Stimulated activated CD8-positive, alpha-beta memory T cell treated with anti-CD3 and anti-CD28 coated beads, Interleukin-15, amount 100 ng/mL, for 1 hour (primary cell): ENCODE measurements at places on chromosomes 2 and 18.

DNA sequence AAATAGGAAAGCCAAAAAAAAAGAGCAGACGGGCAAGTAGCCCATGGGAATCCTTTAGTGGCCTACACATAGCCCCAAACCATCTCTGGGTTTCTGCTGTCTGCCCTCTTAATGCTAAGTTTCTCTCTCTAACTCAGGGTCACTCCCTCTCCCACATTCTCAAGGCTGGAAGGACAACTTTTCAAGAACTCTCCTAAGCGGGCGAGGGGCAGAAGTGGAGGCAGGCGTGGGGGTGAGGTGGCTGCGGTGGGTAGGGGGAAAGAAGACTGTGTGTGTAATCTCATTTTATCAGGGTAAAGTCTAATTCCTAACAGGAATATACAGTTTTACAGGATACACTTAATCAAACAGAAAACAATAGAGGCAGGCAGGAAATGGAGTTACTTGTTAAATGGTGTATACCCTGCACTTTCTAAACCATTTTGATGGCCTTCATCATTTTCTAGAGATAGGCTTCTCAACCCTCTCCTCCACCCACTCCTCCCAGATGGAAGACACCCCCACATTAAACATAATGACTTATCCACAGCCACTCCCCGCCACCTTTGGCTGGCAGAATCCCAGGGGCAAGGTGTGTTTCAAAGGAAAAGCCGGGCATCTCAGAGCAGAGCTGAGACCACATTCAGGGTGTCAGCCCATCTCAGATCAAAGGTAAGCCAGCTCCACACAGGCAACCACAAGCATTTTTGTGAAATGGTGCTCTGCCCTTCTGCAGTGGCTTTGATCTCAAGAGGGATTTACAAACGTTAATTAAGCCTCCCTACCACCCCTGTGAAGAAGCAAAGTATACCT, 6.8 kb downstream of the SMAD7 start:
- no peak for DNase-seq

GRCh38 chr2:36572054-36572718, 25.8 kb downstream of the FEZ2 start:
- no peak for DNase-seq

DNA sequence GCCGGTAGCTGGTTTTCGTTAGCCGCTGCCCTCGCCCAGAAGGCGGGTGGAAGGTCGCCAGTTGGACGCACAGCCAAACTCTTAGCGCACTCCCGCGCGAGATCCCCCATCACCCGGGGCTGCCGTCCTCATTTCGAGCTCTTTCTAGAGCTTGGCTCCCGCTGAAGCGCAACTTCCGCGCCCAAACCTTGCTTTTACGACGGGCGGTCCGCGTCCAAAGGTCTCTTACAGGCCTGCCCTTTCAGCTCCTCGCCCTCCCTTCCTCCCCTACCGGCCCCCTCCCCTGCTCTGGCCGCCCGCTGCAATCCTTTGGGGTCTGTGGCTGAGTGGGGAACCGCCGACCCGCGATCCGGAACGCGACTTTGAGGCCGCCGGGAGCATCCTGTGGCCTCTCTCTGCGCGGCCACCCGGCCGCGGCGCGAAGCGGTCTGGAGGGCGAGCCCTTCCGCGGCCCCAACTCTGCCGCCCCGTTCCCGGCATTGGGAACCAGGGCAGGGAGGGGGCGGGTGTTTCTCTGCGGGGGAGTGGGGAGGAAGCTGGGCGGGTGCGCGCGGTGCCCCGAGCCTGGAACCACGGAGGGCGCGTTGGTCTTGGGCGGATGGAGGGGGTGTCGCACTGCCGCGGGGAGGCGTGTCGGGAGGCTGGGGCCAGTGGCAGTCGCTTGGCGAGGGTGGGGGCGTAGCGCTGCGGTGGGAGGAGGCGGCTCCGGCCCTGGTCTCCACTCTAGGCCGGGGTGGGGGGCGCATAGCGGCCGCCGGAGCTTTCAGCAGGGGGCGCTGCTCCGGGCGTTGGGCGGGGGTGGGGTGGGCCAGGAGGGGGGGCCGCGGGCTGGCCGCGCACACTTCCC, at the start of gene GDF7:
Gene GDF7, plus strand, starts transcription at position 841 of the 847 bp plus-strand sequence. CDS start 96 bp downstream, outside the sequence.
- DNase-seq: no peak

DNA sequence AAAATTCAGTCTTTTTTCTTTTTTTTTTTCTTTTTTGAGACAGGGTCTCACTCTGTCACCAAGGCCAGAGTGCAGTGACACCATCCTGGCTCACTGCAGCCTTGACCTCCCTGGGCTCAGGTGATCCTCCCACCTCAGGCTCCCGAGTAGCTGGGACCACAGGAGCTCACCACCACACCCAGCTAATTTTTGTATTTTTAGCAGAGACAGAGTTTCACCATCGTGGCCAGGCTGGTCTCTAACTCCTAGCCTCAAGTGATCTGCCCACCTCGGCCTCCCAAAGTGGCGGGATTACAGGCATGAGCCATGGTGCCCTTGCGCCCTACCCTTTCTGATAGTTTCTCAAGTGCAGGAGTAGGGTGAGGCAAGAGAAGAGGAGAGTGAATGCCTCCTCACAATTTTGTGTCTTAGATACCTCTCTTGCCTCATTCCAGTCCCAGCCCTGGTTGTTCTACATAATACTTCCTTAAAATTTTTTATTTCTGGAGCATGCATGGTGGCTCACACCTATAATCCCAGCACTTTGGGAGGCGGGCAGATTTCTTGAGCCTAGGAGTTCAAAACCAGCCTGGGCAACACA, 68.2 kb upstream of the CAB39 start:
- DNase-seq: no peak

DNA sequence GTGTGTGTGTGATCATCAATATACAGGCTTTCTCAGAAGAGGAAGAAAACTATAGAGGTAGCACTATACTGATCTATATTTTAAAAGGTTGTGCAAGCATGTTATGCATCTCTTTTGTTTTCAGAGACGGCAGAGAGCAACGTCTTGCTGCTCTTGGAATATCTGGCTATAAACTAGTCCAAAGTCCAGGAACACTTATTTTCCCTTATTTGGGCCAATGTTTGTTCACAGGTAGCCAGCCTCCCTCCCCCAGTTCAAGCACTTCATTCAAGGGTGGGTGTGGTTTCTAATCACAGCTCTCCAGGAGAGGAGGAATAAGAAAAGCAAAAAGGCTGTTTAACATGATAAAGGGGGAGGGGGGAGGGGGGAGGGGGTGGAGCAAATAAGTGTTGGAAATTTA, 4.2 kb downstream of the FZD5 start:
- no peak for DNase-seq

DNA sequence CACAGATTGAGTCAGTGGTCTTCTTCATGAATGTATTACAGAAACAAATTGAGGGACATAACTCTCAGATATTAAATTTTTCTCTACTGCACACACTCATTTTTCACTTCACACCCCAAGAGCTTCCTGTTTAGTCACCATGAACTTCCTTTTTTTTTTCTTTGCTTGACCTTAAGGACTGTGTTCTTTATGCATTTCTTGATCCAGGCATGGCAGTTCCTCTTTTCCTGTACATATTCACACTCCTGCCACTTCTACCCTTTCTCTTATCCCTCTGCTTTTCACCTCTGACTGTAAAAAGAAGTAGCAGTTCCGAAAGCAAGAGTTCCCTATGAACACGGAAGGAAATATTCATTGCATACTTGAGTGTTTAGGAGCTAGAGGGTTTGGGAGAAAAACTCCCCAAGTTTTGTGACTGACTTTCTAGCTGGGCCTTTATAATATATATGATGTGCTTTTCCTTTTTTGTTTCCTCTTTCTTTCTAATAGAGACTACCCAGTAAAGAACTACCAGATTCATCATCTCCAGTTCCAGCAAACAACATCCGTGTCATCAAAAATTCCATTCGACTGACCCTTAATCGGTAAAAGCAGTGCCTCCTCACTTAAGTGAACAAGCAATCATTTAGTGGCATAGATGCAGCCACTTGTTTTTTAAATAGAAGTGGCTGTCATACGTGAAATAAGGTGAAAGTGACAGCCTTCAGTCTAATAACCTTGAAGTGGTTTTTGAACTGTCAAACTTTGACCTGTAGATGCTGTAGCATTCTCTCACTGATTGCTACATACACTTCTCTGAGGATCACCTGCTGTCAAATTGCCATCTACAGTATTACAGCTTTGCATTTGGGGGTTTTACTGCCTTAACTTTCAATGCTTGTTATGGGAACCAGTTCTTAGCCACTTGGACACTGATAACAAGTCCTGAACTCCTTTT, 40.8 kb downstream of the PAPOLG start:
- DNase-seq: no peak
